ENCODE measurements at places on chromosomes 6 and 20.

DNA sequence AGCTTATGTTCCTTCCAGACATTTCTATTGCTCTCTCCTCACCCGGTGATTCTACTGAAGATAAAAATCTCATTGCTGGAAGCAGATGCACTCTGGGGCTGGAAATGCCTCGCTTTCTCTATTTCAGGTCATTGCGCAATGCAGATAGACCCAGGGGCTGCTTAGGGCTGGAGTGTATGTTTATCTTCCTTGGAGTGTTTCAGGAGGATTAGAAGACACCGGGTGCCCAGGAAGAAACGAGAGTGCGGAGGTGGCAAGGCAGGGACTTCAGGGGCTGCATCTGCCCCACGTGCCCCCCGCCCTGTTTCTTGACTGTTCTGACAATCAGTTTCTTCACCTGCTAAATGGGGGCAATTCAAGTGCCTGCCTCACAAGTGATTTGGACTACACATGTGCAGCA, 45.6 kb upstream of the IYD start:
- DNase-seq = no peak

GRCh38 chr20:59421089-59421488, 120.7 kb downstream of the EDN3 start:
- no peak for DNase-seq

DNA sequence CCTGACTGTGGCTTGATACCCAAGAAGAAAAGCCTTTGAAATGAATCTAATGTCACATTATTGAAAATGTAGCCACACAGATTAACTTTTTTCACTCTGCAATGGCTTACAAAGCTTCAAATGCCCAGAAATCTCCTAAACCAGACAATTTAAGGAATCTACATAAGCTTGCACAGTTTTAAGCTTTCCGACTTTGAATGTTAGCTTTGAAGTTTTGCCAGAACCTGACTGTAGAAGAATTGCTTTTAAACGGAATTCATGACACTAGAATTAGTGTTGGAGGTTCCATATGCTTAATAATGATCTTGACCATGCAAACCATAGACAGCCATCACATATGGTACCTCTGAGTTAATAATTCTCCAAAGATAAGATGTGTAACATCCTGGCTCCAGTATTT, 798.5 kb upstream of the EPHA7 start:
- no peak for DNase-seq

DNA sequence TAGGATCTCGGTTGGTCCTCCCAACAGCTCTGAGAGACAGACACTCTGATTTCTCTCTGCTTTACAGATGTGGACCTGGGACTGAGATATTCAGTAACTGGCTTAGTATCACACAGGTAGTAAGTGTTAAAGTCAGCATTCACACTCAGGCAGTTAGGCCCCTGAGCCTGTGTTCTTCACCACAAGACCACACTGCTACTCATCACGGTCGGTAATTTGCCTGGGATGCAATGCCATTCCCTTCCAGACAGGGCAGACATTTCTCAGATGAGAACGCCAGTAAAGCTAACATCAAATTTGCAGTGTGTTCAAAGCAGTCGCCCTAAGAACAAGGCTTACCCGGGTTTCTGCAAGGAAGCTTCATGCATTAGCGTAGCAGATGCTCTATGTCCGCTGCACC, 39.8 kb upstream of the HIVEP1 start:
- DNase-seq = no peak

DNA sequence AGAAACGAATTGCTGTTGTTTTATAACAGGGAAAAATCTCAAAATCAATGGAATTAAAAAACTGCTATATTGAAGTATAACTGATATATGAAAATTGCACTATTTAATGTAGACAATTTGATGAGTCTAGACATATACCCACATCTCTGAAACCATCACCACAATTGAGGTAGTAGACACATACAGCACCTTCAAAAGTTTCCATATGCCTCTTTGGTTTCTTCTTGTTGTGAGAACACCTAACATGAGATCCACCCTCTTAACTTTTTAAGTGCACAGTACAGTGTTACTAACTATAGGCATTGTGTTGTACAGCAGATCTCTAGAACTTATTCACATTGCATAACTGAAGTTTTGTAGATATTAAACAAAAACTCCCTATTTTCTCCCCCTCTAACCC, 14.0 kb upstream of the SLC17A5 start:
- DNase-seq = no peak

All from EL (cell line).